ENCODE measurements at places on chromosomes 13 and 19.

DNA sequence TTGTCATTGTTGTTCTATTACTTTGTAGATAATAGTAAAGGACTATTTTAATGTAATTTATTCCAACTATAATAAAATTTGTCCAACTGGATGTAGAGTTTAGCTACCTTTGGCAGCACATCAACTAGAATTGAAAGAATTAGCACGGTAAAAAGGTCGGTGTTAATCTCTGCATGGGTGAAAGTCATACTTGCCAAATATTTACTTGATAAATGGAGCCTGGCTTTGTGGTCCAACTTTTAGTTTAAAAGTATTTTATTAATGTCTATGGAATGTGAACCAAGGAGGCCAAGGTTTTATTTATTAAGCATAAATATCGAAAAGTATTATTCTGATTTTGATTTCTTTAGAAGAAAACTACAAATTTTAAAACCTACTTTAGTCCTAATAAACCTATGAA is 1389.0 kb downstream of the PCDH9 start:
- no peak for DNase-seq

GRCh38 chr13:83753912-83754624 is 128.2 kb downstream of the SLITRK1 start:
- DNase-seq, result no peak

DNA sequence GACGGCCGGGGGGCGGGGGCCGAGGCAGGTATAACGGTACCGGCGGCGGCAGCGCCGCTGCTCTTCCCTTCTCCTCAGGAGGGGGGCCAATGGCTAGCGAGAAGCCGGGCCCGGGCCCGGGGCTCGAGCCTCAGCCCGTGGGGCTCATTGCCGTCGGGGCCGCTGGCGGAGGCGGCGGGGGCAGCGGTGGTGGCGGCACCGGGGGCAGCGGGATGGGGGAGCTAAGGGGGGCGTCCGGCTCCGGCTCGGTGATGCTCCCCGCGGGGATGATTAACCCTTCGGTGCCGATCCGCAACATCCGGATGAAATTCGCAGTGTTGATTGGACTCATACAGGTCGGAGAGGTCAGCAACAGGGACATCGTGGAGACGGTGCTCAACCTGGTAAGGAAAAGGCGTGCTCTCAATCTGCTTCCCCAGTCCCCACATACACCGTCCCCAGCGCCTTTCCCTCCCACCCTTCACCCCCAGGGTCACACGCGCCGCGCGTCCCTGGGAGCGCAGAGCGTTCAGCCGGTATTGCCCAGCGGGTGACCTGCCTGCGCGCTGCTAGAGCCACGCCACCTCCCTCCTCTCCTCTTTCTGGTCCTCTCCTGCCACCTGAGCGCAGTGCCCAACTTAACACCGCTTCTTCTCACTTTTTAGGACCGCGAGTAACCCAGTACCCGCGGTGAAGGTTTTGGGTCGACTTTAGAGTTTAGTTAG is 814 bp downstream of the NBEA start:
- peak; percentile 19 for DNase-seq

DNA sequence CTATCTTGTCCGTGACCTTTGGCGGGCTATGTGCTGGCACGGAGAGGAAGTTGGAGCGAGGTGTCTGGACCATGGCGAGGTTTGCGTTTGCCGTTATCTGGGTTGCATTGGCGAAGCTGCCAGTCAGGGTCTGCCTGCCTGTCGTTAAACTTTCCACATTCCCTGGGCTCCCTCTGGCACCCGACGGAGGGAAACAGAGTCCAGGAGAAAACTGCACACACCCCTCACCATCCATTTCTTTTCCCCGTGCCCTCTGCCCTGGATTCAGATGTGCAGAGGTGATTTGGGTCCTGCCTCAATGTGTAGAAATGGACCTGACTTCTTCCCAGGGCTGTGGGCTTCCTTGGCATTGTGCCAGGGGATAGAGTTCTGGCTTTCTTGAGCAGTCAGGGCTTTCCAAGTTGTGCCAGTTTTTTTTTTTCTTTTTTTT is 142.4 kb downstream of the URI1 start:
- DNase-seq, result no peak

DNA sequence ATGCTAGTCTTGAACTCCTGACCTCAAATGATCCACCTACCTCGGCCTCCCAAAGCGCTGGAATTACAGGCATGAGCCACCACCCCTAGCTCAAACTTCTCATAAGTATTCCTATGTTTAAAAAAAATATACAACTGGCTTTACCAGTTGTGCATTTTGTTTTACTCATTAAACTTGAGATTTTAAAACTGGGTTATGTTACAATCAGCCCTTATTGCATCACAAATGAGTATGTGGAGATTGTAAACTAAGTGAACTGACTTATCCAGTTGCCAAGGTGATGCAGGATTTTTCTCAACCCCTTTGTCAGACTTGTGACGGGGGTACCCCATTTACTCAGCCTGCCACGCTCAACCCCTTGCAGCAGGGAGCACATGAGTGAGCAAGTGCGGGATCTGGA is 14.4 kb upstream of the GTF2F2 start:
- DNase-seq, result no peak

DNA sequence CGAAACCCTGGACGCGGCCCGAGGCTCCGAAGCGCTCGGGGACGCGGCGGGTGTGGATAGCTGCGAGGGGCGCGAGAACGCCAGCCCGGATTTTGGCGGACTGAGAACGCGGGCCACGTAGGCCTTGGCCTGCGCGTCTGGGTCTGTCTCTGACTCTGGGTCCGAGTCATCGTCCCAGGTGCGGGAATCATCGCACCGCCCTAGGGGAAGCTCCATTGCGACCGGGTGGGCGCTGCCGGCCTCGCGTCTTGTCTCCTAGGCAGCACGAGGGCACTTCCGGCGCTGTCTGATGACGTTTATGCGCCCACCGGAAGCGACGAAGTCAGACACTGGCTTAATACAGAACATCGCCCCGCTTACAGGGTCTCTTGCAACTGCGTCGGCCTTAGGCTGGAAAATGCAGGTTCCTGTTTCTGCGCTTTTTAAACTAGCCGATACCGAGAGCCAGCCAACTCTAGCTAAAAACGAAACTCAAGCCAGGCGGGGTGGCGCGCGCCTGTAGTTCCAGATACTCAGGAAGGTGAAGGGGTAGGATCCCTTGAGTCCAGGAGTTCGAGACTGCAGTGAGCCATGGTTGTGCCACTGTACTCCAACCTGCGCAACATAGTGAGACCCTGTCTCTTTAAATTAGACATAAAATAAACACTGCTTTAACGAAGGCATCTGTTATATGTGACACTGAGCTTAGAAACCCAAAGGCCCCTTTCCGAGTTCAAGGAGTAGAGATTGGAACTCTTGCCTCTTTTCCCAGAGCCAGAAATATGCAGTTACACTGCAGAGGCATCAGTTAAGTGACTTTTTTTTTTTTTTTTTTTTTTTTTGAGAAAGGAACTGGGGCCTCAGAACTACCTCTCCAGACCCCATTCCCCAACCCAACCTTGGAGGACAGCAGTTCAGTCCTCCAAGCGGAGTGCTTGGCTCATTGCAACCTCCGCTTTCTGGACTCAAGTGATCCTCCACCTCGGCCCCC is at the start of gene FBXW9:
Gene FBXW9, minus strand, starts transcription at position 266 of the 970 bp plus-strand sequence. Its CDS starts 50 bp downstream, at position 216.
- peak; percentile 96 for DNase-seq

DNA sequence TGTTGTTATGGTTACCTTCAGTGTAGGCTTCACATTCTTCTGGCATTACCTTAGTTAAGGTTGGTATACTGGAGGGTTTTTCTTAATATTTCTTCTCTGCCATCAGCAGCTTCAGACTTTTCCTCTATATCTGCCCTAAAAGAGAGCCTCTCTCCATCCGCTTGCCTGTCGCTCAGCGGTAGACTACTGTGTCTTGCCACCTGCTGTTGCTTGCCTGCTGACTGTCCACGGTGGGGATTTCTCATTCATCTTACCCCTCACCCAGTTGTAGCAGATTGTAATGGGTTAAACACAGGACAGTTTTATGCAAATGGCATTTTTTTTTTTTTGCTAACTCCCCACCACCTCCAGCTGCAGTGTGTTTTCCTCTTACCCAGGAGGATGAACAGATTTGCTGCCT is 577.2 kb downstream of the SLITRK5 start:
- DNase-seq, result no peak

GRCh38 chr13:49953560-49953959 is 17.4 kb upstream of the SPRYD7 start:
- no peak for DNase-seq

- DNase-seq, result no peak
Measured at GRCh38 chr13:46598140-46598819, 45.3 kb downstream of the LRCH1 start.

DNA sequence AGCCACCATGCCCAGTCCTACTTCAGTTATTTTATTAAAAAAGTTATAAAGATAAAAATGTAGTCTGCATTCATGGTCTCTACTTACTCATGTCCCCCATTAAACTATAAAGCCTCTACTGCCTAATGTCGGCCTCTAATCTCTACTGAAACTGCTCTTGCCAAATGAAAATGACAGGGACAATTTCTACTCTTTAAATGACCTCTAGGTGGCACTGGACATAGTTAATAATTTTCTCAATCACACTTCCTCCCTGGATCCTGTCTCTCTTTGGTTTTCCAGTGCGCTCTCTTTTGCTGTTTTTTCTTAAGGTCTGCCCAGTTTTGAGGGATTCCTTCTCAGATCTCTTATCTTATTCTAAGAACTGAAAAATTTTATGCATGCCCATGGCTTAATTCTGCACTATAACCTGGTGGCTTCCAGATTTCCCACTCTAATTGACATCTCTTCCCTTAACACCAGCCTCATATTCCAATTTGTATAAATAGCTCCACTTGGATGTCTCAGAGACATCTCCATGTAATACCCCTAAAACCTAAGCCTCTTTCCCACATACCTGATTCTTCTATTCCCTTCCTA is 54.3 kb downstream of the MTMR6 start:
- no peak for DNase-seq

DNA sequence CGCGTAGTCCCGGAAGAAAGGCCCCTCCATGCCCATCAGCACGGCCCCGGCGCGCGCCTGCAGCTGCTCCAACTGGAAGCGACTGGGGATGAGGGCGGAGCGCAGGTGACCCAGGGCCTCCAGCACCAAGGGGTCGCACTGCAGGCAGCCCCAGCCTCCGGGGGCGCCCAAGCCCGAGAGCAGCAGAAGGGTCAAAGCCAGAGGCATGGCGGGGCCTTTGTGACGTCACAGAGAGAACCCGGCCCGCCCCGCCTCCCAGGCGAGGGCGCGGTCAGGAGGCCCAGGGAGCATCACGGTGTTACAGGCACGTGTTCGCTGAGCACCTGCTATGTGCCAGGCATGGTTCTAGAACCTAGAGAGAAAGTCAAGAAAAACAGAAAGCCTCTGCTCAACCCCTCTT is at the start of gene IZUMO2:
Gene IZUMO2, minus strand, starts transcription at position 294 of the 400 bp plus-strand sequence. Its CDS starts 87 bp downstream, at position 207.
- DNase-seq, result no peak

DNA sequence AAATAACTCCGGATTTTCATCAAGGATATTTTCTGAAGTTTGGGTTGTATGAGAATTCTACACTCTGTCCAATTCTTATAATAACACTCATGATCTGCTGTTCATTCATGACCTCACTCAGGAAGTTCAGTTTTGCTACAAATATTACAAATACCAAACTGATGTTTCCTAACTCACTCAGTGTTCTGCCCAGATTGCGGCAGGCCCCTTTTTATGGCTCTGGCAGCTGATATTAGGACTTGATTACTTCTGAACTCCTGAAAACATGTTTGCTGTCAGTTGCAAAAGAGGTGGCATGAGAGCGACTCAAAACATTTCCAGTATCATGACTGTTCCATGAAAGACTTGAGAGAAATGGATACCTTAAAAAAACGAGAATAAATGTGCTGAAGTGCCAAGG is 188.0 kb downstream of the RGCC start:
- DNase-seq, result no peak

DNA sequence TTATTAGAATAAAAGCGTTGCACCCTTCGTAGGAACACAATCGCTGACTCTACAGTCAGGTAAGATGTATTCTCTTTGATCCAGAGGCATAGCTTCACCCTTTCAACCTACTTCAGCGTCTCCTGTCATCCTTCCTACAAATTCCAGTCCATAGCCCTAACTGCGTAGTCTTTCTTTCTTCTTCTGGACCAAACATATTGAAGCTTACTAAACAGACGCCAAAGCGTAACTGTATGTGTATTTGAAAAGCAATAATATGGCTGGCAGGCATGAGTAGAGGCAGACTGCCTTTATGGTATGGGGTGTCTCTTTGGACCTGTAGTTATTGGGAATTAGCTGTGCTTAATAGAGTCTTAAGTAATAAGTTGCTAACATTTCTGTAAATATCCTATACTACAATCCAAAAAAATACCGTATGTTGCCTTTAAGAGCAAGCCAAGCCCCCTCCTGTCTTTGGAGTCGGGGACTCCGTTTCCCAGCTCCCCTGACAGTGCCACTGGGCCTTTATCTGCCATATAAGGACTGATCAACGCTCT is 392 bp upstream of the ZNF548 start:
- DNase-seq, result no peak

DNA sequence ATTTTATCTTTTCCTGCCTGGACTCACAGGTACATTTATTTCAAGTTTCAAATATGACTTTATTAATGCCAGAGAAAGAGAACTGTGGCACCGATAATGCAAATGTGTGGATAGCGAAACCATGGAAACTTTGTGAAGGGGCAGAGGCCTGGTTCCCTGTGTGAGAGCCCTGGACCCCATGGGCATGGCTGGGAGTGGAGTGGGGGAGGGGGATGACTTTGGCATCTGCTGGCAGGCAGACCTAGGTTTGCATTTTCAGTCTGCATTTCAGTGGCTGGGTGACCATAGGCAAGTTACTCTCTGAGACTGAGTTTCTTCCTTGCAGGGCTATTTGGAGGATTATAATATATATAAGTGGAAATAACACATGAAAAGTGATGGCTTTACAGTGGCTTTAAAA is 163.8 kb upstream of the TMTC4 start:
- DNase-seq, result no peak

- no peak for DNase-seq
Measured at GRCh38 chr13:75410207-75410606, 71.8 kb downstream of the TBC1D4 start.
